ENCODE measurements at places on chromosomes 6 and 20.

DNA sequence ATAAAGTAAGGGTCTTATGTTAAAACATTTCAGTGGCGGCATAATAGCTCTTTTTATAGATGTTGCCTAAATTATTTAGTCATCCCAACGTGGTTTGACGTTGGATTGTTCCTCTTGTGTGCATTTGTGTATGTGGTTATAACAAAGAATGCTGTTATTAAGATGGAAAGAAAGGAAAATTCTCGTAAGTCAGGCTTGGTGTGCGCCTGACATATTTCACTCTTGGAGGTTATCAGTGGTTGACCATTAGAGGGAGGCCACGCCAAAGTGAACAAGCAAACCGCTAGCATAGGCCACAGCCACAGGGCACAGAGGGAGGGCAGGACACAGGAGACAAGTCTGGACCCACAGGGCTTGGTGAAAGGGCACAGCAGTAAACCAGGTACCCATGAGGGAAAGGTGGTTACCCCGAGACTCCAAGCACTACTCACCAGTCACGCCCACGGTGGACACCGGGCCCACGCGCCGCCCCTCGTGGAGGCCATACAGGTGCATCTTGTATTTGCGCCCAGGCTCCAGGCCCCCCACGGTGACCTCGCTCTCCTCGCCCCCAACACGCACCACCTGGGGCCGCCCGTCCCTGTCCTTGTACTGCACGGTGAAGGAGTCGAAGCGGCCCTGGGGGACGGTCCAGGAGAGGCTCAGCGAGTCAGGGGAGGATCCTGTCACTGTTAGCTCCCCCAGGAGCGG lies 22.9 kb downstream of the CYP21A2 start:
- no peak for DNase-seq

DNA sequence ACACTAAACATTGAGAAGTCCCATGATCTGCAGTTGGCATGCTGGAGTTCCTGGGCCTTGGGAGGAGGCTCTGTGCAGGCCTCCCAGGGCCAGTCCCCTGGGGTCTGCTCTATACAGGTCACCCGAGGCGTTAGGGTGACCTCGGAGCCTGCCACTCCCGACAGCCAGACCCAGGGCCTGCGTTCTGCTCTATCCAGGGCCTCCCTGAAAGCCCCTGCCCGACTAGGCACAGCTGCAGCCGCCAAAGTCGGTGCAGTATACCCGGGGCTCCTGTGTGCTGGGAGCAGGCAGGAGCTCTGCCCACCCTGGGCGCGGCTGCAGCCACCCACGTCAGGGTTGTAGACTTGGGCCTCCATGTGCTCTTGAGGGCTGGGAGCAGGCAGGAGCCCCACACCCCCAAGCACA lies 6.3 kb upstream of the OR14J1 start:
- DNase-seq = no peak

GRCh38 chr6:118755941-118756646 lies 104.7 kb upstream of the CEP85L start:
- DNase-seq = no peak

DNA sequence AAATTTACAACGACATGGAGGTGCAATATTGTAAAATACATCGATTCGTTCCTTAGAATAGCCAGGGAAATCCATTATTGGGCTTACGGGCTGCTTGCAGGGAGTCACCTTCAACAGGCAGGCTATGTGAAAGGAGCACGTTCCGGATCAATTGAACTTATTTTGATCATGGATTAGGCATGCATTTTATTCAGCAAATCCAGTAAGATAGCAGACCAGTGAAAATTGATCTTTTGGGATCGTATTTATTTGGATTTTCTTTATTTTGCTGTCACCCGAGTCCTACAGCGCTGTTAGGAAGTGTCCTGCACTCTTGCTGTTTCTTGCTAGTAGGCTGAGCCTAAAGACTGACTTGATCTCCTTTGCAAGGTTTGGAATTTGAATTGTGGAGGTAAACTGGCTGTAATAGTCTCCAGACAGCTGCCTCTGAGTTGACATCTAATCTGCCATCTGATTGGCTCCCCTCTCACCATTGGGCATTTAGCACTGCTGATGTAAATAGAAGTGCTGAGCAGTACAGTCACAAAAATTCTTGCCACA lies 3.0 kb downstream of the ARID1B start:
- DNase-seq = peak; percentile 94

DNA sequence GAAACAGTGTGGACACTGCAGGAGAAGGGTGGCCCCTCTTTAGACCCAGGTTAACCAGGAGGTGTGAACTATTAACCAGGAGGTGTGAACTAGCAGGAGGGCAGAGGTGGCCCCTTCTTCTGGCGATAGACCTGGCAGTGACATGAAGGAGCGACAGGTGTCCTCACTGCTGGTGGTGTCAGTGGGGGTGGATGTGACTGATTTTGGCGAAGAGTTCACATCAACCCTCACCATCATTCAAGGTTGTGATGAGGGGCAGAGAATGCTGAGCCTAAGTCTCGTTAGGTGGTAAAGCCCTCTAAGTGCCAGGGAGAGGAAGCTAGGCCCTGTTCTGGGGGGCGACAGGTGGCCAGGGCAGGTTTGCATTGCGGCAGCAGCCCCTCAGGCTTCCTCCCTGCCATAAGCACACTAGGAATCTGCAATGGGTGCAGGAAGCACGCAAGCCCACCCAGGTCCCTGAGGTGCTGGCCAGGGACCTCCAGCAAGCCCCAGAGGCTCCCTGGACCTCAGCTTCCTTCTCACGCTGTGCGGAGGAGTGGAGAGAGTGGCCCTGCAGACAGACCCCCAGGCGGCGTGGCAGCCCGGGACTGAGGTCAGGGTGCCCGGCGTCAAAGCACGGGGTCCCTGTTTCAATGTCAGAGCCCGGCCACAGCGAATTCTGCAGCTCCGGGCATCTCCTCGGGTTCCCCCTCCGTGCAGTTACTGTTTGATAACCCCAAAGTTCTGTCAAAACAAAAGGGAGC lies 13.7 kb downstream of the NPEPL1 start:
- no peak for DNase-seq

GRCh38 chr6:131954059-131954774 lies 3.0 kb upstream of the CCN2 start:
- DNase-seq = peak; percentile 64

DNA sequence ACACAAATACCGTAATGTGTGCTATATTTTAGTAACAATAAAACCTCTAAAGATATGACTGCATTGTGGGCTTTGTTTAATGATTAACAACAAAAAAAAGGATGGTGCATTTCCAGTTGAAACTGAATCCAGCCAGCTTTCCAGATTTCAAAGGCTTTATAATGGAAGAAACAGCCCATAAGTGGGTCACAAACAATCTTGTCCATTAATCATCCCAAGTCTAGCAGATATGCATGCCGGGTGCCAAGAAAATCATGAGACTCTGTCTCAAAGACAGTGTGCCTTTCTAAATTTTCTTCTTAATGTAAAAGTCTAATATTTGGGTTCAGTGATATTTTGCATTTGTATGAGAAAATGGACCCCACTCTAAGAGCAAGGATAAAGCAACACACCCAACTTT lies 20.6 kb upstream of the LAMP5 start:
- no peak for DNase-seq

GRCh38 chr6:163986313-163986712 lies 571.8 kb downstream of the QKI start:
- DNase-seq = no peak

- DNase-seq = peak; percentile 64
Measured at GRCh38 chr6:134529921-134530320, 212.0 kb upstream of the SGK1 start.

GRCh38 chr6:68695838-68696237 lies 60.8 kb downstream of the ADGRB3 start:
- DNase-seq = no peak

DNA sequence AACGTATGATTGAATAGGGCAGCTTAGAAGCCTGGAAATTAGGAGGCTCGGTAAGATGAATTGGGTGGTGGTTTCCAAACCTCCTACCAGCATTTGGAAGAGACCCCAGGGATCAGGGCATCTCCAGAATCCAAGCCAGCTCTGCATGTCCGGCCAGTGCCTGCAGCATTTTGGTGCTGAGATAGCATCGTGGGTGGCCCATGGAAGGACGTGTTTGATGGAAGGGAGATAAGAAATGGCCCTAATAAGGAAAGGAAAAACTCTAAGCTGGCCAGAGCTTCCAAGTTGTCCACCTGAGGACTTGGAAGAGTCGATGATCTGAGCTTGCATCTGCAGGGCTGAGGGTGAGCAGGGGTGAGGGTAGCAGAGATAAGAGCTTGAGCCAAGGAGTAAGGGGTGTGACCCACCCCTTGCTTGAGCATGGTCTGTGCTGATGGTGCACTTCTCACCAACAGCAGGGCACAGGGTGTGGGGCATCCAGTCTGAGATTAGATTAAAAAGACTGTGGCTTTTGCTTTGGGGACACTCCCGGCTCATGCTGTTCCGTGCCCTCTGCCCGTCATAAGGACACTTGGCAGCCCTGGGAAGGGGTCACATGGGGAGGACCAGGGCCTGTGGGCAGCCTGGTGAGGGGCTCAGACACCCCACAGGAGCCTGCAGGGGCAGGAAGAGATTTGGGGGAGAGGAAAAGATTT lies 213.2 kb downstream of the ERMARD start:
- no peak for DNase-seq

- DNase-seq = peak; percentile 92
Measured at GRCh38 chr6:116557893-116558292, 4.3 kb downstream of the CALHM4 start.

- peak; percentile 82 for DNase-seq
Measured at GRCh38 chr6:138719011-138719635, 54.4 kb upstream of the CCDC28A start.

- DNase-seq = peak; percentile 42
Measured at GRCh38 chr6:11500008-11500407, 37.5 kb upstream of the TMEM170B start.

DNA sequence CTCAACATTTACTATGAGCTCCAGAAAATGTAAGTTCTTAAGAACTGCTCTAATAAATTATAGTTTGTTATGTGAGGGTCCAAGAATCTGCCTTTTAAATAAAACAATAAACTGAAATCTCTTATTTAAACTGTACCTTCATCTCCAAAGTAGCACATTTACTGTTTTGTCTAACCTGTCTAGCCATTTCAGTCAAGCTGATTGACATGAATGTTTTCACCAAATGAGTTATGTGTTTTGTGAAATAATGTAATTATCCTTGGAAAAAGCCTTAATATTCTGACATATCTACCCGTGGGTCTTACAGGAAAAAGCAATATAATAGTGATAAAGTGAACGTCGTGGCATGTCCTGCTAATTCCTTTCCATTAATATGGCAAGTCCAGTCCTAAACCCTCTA lies 57.8 kb downstream of the OPRM1 start:
- no peak for DNase-seq

DNA sequence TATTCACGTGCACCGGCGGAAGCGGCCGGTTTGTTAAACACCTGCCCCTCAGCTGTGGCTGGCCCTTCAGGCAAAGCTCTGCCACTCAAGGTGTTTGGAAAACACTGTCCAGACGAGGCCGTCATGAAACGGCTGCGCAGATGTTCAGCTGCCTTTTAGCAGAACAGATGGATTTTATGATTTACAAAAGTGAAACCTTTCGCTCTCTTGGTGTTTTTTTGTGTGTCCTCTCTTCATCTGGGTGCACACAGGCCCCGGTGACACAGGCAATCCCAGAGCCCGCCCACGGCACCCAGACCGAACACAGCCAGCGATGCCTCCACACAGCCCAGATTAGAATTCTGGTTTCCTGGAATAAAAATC lies 397.0 kb downstream of the SMOC2 start:
- DNase-seq = no peak

GRCh38 chr6:42417641-42418112 lies 34.0 kb downstream of the TRERF1 start:
- DNase-seq = no peak

GRCh38 chr6:19991176-19991575 lies 154.0 kb downstream of the ID4 start:
- no peak for DNase-seq

- DNase-seq = peak; percentile 35
Measured at GRCh38 chr6:42979523-42980177, 669 bp upstream of the PEX6 start.

DNA sequence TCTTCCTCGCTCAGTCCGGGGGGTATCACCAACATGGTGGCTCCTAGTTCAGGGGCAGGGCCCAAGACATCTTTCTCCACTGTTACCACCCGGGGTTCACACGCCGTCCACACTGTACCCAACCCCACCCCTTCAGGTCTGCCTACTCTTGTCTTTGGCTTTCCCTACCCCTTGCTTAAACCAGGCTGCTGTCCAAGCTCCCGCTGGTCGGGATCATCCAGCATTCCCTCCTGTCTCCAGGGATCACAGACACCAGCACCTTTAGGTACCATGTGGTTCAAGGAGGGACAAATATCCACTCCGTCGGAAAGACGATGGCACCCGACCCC lies 395 bp downstream of the NELFE start:
- DNase-seq = no peak

DNA sequence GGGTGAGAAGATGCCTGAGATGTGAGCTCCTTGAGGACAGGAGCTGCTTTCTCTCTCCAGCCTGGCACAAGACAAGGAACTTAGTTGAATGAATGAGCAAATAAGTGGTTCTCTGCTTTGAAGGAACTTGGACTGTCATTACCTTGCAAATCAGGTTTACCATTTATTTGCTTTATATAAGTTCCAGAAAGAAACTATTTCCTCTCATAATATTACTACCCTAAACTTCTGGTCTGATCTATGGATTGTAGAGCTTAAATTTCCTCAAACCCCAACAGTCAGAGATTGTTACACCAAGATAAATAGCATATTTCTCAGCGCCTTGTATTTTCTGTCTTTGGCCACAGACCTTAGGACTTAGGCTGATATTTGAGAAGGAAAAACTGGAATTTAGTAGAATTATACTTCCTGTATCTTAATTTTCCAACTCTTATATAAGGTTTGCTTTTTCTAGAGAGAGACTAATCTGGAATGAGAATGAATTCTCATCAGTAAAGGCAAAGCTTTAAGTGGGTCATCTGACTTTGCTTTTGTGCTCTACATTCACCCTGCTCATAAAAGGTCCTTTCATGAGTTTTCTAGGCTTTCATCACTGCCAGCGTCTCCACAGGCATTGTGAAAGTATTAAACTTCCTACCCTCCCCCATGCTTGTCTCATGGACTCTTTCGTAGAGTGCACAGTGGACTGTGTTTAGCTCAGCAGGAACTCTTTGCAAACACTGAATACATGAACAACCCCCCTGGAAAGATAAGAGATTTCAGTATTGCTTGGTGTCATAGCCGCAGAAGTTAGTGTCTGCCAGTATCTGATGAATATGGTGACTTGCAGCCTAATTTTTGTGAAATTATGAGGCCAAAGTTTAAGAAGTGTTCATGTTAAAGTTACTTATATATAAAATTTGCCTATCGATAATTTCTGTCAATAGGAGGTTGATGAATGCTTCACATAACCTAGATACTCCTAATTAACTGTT lies 74.0 kb downstream of the PTPRA start:
- DNase-seq = no peak

DNA sequence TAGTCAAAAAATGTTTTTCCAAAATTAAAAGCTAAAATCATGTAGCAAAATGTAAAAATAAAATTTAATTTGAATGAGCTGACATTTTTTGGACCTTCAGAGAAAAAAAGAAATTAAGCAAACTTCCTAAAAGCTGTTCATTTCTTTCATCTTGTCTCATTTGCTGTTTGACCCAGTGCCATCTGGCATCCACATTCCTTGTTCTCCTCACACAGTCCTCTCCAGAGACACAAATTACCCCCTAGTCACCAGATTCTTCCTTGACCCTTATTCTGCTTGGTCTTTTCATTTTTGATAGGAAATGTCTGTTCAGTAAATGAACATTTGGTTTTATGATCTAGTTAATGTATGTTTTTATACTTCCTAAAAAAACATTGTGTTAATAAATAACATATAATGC lies 55.2 kb downstream of the HDDC2 start:
- no peak for DNase-seq

GRCh38 chr20:62406635-62407176 lies 379 bp downstream of the CABLES2 start:
- no peak for DNase-seq
